Sigmoid colon (tissue), 7 donors: ENCODE measurements at places on chromosomes 16 and 17.

DNA sequence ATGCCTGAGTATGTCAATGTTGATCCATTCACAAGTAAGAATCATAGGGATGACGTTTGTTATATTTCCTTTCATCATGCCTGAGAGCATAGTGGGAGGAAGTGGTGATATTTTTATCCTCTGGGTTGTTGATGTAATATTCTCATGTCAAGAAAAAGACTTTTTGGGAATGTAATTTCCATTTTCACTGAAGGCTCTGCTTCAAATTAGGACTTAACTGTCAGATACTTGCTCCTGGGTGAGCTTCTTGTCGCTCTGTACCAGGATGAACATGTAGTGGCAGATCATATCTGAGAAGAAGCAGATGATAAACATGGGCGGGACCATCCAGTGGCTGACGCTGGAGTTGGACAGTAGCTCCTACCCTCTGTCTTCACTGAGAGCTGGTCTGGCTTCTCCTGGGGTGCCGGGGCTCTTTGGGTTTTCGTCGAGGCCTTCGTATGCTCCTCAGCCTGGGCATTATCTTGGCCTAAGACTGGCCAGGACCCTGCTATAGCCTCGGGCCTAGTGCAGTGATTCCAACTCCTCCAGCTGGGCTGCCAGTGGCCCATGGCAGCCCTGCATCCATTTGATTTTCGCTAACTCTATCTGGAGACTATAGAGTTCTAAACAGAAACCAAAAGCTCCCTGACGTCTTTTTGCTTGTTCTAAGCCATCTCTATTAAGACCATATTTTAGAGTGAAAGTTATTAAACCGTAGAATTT lies 19.7 kb downstream of the CYB5B start:
- peak; percentile 84 for DNase-seq

DNA sequence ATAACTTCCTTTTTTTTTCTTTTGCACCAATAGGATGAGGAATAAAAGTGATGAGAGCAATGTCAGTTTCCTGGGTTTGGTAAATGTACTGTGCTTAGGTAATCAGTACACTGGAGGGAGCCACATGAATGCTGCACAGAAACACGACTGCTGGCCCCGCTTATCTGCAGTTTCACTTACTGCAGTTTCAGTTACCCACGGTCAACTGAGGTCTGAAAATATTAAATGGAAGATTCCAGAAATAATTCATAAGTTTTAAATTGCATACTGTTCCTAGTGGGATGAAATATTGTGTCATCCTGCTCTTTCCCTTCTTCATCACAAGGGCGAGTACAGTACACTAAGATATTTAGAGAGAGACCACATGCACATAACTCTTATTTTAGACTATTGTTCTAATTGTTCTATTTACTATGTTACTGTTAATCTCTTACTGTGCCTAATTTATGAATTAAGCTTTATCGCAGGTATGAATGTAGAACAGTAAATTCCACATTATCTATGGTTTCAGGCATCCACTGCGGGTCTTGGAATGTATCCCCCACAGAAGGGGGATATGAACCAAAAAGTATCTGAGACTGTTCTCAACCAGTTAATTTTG lies 6.4 kb upstream of the LGALS3BP start:
- no peak for DNase-seq

- no peak for DNase-seq
Observed at GRCh38 chr17:40298726-40299125, 10.3 kb upstream of the RARA start.

DNA sequence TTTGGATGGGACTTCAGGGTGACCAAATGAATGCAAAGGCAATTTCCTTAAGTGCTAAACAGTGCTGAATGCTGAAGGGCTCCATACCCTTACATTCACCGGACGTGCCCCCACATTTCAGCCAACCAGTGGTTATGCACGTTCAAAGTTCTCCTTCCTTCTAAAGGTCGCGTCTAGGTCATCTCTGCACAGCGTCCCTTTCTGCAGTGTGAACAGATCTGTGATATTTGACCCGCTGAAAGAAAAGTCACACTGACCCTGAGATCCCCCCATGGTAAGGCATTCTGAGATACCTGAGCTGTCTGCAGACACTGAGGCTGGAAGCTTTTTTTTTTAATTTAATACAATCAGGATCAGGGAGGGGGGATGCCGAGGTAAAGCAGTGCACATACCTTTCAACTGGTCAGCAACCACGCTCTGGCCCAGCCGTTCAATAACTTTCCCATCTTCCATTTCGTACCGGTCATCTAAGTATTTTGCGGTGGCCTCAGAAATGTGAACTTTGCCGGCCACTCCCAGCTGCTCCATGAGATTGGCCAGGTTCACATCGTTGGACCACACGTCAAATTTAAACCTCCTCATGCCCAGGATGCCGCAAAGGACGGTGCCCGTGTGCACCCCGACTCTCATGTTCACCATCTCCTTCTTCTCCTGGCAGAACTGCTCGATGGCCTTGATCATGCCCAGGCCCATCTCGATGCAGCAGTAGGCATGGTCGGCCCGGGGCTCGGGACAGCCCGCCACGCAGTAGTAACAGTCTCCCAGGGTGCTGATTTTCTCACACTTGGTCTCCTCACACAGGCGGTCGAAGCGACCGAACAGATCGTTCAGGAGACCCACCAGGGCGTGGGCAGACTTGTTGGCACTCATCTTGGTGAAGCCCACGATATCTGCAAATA lies 2.6 kb downstream of the ADCY9 start:
- DNase-seq, result no peak

DNA sequence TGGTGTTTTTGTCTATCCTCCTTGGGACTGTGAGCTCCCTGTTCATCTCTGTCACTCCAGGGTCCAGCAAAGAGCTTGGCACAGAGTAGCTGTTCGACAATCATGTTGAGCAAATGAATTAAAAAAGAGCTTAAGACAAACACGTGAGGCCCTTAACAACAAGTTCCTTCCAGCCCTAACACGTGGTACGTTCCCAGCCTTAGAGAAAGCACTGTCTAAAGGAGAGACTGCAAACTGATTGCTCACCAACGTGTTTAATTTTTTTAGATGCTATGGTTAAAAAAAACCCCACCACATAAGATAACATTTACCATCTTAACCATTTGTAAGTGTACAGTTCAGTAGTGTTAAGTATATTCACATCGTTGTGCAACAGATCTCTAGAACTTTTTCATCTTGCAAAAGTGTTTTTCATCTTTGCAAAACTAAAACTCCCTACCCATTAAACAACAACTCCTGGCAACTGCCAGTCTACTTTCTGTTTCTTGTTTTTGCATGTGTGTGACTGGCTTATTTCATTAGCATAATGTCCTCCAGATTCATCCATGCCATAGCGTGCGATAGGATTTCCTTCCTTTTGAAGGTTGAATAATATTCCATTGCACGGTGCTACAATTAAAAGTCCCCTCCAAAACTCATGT lies 28.2 kb downstream of the LAT start:
- no peak for DNase-seq

- no peak for DNase-seq
Observed at GRCh38 chr17:1344521-1344920, 55.5 kb downstream of the YWHAE start.

- DNase-seq, result peak; percentile 22
Observed at GRCh38 chr16:27310576-27311447, 3.0 kb upstream of the IL4R start.

DNA sequence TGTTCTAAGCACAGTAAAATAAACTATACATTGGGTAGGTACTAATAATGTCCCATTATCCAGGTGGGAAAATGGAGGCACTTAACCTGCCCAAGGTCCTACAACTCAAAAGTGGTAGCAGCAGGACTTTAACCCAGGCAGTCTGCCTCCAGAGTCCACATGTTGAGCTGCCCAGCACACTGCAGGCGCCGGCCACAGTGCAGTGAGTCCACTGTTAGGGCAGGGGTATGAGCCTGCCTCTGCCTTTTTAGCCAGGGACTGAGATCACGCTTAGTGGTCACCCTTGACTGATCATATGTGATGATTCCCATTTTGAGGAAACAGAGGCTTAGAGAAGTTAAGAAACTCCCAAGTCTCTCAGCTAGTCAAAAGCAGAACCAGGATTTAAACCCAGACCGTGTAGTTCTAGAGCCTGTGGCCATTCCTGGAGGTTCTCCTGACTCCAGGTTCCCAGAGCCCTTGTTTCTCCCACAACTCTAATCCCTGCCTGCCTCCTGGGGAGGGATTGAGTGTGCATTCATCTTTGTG lies 8.4 kb downstream of the CES1 start:
- DNase-seq, result no peak

- peak; percentile 36 for DNase-seq
Observed at GRCh38 chr16:5062051-5062450, 3.7 kb downstream of the C16orf89 start.

DNA sequence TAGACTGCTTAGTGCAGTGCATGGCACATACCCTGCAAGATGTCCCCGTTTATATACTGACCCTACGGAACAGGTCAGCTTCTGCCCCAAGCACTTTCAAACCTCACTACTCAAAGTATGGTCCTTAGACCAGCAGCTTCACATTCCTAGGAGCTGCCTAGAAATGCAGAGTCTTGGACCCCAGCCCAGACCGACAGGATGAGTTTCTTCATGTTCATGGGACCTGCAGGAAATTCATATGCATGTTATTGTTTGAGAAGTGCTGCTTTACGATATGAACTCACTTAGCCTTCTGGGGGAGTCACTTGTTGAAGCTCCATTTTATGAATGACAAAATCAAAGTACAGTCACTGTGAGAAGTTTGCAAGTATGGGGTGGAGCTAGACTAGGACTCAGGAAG lies 82.6 kb downstream of the DYNLRB2 start:
- no peak for DNase-seq

DNA sequence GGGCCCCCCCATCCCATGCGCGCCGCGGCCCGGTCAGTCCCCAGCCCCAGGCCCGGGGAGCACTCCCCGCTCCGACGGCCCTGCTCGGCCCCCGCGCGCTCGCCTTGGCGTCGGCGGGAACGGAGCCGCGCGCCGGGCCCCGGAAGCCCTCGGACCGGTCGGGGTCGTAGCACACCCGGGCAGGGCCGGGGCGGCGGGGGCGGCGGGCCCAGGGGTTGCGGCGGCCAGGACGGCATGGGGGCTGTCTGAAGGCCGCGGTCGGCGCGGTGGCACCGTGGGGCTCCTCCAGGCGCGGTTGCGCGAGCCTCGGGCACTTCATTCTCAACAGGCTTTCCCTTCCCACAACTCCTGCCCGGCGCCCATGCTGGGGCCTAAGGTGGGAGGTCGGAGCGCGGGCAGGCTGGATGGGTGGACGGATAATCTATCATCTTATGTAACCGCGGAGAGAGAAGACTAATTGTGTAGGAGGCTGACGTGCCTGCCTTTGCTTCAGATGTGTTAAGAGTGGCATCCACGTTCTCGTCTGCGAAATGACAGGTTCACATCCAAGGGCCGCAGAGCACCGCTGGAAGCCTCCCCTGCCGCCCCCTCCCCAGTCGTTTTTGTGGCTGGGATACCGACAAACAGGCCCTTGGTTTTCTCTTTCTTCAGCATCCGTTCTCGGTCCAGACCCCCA lies 708 bp downstream of the BAIAP2 start:
- no peak for DNase-seq

DNA sequence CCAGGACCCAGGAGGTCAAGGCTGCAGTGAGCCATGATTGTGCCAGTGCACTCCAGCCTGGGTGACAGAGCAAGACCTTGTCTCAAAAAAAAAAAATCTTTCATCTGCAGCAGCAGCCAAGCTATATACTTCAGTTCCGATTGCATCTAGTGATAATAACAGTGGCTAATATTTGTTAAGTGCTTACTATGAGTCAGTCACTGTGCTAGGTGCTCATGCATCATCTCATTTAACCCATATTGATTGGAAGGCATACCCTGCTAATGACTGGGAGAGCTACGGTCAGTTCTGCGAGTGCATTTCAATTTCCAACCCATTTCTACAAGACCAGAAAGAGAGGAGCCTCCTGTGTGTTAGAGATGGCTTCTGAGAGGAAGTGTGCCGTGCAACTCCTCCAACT lies 7.7 kb upstream of the TUBG2 start:
- no peak for DNase-seq

- peak; percentile 56 for DNase-seq
Observed at GRCh38 chr17:40501499-40501911, at the start of gene TNS4. Gene TNS4 (minus strand): TSS chr17:40501623. CDS start chr17:40496425, 5,198 bp downstream.

GRCh38 chr16:2205967-2206313 lies 686 bp downstream of the MLST8 start:
- no peak for DNase-seq

- no peak for DNase-seq
Observed at GRCh38 chr16:78094166-78094565, 5.3 kb upstream of the WWOX start.

DNA sequence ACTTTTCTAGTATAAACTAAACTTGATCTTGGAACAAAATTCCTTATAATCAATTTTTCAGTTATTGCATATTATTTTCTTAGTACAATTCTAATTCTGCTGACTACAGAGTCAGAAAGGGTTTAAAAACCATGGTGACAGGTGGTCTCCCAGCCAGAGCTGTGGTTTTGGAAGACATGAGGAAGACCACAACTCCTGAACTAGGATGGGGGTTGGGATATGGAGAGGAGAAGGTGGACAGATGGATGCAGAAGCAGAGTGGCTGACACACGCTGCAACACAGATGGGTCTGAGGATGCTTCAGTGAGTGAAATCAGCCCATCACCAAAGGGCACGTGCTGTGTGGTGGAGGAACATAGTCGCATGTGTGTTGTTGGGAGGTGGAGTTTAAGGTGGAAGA lies 187.7 kb downstream of the LGALS9B start:
- no peak for DNase-seq

GRCh38 chr17:33241390-33241789 lies 51.7 kb downstream of the ASIC2 start:
- no peak for DNase-seq

DNA sequence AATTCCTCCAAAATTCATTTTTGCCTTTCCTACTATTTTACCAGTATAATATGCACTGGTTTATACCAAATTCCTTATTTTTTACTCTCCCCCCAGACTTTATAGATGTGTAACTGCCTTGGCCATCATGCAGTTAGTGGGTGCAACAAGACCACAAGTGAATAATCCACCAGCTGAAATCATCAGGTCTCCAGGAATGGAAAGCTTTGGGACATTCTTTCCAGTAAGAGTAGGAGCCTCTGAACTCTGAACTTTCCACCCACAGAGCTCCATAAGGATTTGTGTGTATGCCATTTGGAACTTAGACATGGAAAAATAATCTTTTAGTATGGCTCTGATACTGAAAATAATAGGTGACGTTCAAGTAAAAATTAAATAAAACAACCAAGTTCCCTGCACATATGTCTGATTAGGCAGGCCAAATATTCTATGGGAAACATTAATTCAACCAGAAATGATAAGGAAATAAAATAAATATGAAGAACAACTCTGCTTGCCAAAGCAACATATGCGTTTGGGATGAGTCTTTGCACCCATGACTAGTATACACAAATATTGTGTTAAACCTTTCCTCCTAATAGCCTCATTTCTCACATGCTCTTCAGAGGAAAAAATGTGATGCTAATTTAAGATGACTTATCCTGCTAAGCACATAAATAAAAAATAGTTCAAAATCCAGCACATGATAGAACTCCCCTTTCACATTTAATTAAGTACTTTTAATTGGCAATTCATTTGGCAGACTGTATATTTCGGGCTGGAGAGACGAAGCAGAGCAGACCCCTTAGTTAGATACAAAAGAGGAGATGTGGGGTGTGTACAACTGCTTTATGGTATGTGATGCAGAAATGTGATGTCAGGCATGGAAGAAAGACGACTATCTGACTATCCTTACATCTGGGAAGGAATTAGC lies 11.6 kb upstream of the LYRM9 start:
- DNase-seq, result no peak
